Vein endothelial cell (primary cell): ENCODE measurements at places on chromosomes 12 and 14. TPM values are rescaled to one million over a fixed set of nuclear protein-coding genes. Genes with fewer than 3 reads are reported as not detected.

Gene REP15
- total RNA-seq: 2.9 and 6.2 TPM in 2 replicates

Gene EML5
- under 0.01 and 0.10 TPM in 2 replicates for total RNA-seq

Gene TSFM
- total RNA-seq: 15.7 and 17.4 TPM in 2 replicates

Gene BCAT1
- 217 and 236 TPM in 2 replicates for total RNA-seq

Gene GNPNAT1
- total RNA-seq: 27.8 and 59.7 TPM in 2 replicates

Gene CD163L1
- 4.4 and 15.0 TPM in 2 replicates for total RNA-seq

Gene SMIM41
- total RNA-seq: 0.19 TPM in 1 of 2 replicates, not detected in the other

Gene SLC5A8
- total RNA-seq: not detected in 2 replicates

Gene RFX4
- not detected in 2 replicates for total RNA-seq

Gene KLHDC1
- total RNA-seq: 1.3 TPM in 2 replicates

Gene P2RX2
- not detected in 2 replicates for total RNA-seq

Gene CLEC4D
- not detected in 2 replicates for total RNA-seq

Gene KLHDC2
- 42.4 and 45.4 TPM in 2 replicates for total RNA-seq

Gene TMEM229B
- under 0.01 TPM in 2 replicates for total RNA-seq

Gene HOXC9
- under 0.01 and 0.19 TPM in 2 replicates for total RNA-seq
